Skeletal muscle cell (primary cell): ENCODE measurements at places on chromosomes 11 and 22.

GRCh38 chr11:126547161-126547560 is 191.7 kb downstream of the ST3GAL4 start:
- peak; percentile 59 for DNase-seq

DNA sequence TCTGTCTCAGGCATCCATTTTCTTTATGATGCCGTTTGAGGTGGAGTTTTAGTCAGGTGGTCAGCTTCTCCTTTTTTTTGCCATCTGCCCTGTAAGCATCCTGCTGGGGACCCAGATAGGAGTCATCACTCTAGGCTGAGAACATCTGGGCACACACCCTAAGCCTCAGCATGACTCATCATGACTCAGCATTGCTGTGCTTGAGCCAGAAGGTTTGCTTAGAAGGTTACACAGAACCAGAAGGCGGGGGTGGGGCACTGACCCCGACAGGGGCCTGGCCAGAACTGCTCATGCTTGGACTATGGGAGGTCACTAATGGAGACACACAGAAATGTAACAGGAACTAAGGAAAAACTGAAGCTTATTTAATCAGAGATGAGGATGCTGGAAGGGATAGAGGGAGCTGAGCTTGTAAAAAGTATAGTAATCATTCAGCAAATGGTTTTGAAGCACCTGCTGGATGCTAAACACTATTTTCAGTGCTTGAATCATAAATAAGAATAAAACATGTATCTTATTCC is 10.9 kb upstream of the HBE1 start:
- peak; percentile 98 for DNase-seq

- no peak for DNase-seq
Measured at GRCh38 chr11:499201-500076, 7.6 kb downstream of the RNH1 start.

GRCh38 chr11:111555255-111555654 is 14.7 kb downstream of the LAYN start:
- DNase-seq: no peak

DNA sequence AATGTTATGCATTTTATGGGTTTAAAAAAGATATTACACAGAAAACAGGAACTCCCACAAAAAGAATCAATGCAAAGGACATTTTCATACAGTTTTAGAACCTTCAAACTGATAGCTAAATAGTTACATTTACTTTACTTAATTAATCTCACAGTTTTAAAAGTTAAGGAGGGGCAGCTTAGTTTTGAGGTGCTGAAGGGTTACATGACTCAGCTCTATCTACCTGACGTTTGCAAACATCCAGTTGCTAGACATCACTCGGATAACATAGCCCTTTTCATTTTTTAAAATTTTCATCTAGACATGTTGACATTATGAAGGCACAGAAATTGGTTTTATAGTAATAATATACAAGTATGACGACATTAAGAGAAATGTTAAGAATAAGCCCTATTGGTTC is 53.7 kb upstream of the HSD17B12 start:
- DNase-seq: no peak

DNA sequence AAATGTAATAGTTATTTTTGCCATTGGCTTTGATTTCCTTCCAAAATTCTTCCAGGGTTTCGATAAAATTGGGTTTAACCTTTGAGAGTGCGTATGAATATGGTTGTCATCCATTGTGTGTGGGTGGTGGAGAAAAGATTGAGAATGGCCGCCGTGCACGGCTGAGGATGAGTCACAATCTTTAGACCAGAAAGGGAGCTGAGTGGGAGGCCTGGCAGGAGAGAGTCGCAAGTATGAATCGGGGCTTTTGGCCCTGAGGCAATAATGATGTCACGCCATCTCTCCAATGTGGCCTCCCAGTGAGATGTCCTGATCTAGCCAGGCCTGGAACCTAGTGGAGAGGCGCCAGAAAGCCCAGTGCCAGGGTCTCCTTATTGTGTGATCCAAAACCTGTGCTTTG is 33.1 kb upstream of the SMPD1 start:
- peak; percentile 82 for DNase-seq

DNA sequence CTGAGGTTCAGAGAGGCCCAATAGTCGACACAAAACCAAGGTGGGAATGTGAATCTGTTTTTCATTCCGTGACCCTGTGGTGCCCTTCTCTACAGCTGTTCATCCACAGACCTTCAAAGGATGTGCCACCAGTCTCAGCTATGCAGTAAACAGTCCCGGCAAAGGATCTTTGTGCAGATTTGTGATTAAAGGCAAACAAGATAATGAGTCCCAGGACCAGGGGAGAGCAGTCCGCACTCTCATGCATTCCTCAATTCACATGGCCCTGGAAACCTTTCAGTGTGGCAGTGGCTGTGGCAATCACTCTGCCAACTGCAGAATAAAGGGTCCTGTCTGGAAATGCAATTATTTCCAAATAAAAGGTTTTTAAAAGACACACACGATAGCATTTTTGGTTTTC is 418.6 kb downstream of the TENM4 start:
- DNase-seq: no peak

DNA sequence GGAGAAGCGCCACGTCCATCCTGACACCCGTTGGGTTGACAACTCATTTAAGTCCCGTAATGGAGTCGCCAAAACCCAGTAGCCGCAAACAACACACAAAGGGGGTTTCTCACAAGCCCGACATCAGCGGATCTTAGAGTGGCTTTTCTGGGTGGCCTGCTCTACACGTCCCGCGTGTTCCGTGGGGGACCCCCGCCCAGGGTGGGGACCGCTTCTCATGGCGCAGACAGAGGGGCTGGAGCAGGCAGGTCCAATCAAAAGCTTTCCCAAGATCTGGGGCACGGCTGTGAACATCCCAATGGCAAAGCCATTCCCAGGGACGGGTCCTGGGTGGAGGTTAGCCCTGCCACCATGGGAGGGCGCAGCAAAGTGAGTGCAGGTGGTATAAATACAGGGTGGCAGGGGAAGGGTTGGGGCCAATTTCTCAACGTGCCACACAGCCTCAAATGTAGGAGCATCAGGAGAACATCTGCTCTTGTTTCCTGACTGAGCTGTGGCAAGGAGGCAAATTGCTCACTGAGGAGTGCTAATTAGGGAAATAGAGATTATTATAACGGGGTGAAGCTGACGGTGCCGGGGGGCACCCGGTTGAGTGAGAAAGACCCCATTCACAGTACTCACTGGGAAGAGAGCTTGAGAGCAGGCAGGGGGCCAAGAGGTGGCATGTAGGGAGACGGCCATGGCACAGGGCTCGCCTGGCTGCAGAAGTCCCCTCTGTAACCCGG is 1447.2 kb downstream of the TBC1D22A start:
- DNase-seq: no peak

- DNase-seq: peak; percentile 66
Measured at GRCh38 chr22:37330200-37331033, 48.1 kb downstream of the CYTH4 start.

DNA sequence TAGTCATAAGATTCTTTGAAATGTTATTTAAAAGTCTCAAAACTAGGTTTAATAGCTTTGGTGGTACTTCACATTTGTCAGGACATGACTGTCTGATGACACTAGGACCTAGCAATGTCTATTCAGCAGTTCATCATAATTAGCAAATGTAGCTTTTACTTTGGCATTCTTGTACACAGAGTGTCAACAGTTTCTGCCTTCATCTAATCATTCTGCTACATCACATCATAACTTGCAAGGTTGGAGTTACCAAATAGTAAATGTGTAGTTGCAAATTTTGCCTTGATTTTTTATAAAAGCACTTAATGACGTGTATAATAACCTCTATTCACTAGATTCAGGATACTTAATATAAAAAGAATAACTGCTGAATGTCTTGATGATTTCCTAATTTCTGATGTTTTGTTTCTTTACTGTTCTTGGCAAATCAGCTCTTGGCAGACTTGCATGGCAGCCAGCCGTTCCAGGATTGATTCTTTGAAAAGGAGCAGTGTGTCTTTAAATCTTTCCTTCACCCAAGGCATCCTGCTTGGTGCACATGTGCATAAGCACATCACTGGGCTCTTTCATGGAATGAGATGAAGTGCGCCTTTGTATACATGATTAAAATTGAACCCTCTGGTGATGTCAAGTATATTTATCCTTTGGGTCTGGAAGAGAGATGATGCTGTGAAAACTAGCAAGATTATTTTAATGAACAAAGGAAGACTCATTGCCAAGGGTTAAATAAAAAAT is 12.2 kb downstream of the FBXO7 start:
- no peak for DNase-seq

DNA sequence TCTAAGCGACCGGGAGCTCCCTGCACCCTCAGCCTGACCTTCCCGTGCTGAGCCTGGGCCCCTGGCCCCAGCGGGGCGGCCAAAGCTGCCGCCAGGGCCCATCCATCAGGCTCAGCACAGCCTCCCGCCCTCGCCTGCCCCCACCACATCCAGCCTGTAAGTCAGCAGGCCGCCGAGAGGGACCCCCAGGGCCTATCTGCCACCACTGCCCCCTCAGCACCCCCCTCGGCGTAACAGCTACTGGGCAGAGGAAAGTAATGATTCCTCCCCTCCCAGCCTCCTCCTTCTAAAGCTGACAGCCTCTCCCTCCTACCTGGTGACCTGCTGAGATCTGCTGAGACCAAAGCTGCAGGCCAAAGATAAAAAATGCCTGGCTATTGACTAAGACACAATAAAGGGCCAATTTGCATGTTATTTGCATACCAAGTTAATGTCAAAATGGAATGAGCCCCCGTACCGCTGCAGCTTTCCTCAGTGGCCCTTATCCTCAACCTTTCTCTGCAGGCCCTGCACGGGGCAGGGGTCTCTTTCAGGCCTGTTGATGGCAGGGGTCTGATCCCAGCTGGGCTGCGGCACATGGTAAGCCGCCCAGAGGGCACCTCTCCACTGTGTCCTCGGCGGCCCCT is 51.6 kb downstream of the RPUSD4 start:
- DNase-seq: no peak

GRCh38 chr11:66160709-66161108 is 90.6 kb downstream of the PACS1 start:
- DNase-seq: no peak

DNA sequence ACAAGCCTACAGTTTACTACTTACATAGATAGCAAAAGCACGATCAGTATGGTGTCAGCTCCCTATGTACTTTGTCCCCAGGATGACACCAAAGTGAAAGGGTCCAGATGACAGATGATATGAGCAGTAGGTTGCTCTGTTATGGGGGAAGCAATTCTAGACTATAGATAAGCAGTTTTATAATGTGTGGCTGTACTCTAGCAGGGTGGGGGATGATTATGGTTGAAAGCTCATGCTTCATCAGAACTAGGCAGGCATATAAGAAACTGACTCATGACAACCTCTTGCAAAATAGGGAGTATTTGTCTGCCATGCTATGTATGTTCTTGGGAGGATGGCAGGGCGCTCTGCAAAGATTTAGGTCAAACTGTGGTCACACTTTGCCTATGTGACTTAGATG is 158.2 kb upstream of the ZBED5 start:
- peak; percentile 10 for DNase-seq

GRCh38 chr11:17382046-17382728 is 6.3 kb downstream of the KCNJ11 start:
- no peak for DNase-seq

DNA sequence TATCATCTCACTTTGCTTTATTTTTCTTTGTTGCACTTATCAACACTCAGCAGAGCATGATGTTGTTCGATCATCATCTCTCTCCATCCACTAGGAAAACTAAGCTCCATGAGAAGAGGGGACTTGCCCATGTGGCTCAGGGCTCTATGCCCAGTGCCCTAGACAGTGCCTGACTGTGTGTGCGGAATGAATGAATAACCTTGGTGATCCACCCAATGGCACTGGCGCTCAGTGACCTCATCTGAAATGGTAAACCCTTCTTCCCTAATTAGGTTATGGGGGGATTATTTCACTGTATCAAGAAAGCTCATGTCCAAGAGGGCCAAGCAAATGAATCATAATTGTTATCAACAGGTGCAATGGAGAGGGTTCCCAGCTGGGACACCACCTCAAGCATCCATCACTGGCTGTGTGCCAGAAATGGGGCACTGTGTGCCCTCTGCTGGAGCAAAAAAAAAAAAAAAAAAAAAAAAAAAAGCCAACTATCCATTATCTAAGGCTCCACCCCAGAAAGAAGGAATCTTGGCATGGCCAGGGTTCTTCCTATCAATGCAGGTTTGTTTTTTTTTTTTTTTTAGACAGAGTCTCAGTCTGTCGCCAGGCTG is 172.6 kb downstream of the LARGE1 start:
- DNase-seq: no peak

DNA sequence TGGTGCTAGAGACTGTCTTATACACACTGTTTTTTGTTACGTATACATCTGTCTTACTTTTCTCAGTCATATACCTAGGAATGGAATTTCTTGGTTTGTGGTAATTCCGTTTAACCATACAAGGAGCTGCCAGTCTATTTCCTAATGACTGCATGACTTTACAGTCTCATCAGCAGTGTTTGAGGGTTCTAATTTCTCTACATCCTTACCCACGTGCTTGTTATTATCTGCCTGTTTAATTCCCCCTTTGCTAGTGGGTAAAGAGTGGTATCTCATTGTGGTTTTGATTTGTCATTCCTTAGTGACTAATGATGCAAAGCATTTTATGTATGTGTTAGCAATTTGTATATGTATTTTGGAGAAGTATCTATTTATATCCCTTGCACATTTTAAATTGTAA is 1008.0 kb downstream of the FAM181B start:
- peak; percentile 8 for DNase-seq

DNA sequence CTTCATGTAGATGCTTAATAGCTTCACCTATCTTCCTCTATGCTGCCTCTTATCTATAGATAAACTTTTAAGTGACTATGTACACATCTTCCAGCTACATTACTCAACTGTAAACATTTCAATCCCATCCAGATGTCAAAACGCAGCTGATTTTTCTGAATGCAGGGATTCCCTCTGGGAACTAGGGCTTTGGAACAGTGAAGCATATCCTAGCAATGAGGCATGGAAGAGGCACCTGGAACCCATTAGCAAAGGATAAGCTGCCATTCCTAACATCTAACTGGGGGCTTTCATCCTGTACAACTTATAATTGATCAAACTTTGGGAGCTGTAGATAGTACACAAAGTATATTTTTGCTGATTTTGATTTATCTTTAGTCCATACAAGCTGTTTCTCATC is 40.8 kb upstream of the OPCML start:
- DNase-seq: no peak

- no peak for DNase-seq
Measured at GRCh38 chr11:75474878-75475766, 42.1 kb upstream of the KLHL35 start.

- no peak for DNase-seq
Measured at GRCh38 chr22:49015993-49016908, 811.4 kb downstream of the BRD1 start.

- DNase-seq: no peak
Measured at GRCh38 chr11:109378034-109378433, 44.0 kb upstream of the C11orf87 start.
